ENCODE measurements at places on chromosomes 7 and 10.
A peak's percentile ranks its signal among the peaks of the same experiment; 100 is the strongest.

GRCh38 chr10:132110111-132110521 lies 44.4 kb downstream of the JAKMIP3 start:
- no peak for DNase-seq

DNA sequence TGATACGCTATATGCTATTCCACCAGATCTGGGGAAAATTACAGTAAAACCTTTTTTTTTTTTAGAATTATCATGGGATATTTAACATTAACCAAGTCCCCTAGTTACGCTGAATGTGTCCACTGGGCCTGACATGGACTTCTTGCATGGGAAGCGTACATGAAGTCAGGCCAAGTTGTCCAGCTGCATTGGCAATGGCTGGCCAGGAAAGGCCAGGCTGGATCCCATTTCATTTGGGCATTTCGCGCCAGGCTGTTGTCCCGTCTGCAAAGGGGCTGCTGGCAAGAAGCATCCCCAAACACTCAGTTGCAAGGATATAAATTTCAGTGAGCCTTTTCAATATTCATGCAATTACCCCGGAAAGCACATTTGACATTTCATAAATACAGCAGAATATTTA lies 933.3 kb downstream of the GRID1 start:
- no peak for DNase-seq

- DNase-seq = no peak
Observed at GRCh38 chr7:14858866-14859265, 43.7 kb downstream of the DGKB start.

DNA sequence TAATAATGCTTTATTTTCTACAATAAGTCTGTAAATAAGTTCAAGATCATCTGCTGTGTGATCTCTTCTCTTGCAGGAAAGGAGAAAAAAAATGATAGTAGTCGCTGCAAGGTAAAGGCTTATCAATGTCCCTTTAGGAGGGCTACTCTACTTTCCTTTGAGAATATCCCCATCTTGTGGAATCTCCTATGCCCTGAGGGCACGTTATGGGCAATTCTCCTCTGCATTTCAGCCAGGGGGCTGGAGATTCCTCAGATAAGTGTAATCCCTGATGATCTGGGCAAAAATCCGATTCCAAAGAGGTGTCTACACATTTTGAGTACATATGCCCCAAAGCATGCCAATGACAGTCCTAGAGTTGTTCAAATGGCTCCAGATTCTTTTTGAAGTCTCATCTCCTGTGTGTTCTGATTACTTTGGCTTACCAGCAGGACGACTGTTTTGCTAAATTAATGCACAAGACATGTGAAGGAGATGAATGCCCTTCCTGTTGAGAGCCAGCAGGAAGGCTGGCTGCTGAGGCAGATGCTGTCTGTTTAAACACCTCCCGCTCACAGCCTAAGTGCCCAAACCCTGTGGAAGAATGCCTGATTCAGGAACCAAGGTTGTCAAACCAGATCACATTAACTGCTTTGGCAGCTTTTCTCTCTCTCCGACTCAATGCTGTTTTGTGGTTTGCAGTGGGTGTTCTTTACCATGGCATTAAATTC lies 171.2 kb upstream of the COL1A2 start:
- DNase-seq = no peak

GRCh38 chr7:101677797-101678479 lies 48.8 kb upstream of the MYL10 start:
- DNase-seq = no peak

DNA sequence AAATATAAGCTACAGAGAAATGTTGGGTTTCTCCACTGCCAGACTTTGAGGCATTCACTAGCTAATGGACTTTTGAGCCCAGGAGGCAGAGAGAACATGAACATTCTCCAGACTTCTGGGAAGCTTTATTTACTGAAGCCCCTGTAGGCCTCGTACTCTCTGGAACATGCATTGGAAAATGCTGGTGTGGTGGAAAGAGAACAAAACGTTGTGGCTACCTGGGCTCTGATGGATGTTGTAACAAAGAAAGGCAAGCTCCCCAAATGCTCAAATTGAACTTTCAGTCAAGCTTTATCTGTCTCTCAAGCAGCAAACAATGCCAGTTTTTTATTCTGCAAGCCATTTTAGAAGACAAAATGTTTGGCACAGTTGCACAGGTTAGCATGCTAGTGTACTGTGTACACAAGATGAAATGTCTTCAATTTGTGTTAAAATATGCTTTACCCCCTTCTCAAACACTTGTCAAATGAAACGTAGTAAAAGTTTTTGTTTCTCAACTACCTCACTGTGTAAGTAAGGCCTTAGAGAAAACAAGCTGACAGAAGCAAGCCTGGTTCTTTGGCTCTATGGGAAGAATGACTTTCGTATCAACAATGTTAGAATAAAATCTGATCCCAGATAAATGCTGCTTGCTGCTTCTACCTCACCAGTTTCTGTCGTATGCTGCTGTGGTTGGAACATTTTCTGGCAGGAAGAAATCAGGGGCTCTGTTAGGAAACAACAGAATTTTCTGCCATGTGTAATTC lies 71.0 kb upstream of the CC2D2B start:
- DNase-seq = no peak

DNA sequence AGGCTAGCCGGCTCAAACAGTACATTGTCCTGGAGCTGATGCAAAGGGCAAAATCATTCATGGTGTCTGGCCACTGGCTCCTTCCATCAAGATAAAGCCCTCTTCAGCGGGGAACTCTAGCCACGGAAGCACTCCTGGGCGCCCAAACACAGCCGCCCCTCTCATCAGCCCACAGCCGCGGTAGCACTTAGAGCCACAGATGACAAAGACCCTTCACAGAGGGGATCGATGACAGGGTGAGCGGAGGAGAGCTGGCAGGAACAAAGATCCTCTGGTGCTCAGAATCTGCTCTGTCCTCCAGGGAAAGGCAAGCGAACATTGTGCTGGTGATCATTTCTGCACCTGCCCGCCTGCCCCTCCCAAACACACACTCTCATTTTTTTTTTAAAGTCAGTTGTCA lies 222.2 kb upstream of the NRP1 start:
- DNase-seq = no peak

GRCh38 chr10:71873582-71874211 lies 22.6 kb upstream of the PSAP start:
- DNase-seq = no peak

GRCh38 chr7:116177009-116177408 lies 33.3 kb upstream of the TES start:
- no peak for DNase-seq

GRCh38 chr7:81684514-81685269 lies 85.2 kb downstream of the HGF start:
- peak; percentile 57 for DNase-seq

- peak; percentile 1 for DNase-seq
Observed at GRCh38 chr10:131786756-131787605, 113.8 kb upstream of the PPP2R2D start.

GRCh38 chr10:32650246-32650655 lies 204.3 kb downstream of the CCDC7 start:
- no peak for DNase-seq

DNA sequence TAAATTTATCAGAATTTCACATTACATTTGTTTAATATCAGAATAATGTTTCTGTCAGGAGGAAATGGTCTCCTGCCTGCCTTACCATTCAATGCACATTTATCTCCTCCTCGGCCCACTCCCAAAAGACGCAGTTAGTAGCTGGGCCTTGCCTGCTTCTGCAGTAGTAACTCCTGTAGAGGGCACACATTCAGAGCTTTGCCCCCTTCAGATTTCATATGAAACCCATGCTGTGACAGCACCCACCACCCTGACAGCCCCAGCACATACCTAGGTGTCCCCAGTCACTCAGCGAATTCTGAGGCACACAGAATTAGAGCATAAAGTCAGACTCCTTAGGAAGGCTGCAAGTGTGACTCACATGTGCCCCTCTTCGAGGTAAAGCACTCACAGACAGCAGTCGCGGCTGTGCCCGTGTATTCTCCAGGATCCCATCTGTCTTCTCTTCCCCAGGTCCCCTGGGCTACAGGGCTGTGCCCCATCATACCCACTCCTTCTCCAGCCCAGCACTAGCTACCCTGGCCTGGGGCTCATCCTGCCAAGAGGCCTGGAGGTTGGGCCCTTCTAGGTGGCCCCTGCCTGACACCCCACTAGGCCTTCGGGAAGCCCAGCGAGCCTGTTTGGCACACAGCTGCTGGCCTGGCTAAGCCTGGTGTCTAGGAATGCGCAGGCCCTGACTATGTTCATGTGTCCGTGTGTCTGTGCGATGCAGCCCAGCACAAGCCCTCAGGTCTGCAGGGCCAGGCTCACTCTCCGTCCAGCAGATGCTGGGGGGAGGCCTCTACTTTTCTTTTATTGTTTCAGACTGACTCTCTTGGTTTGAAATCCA lies 4.7 kb upstream of the DEPP1 start:
- DNase-seq = no peak

GRCh38 chr7:107007007-107007891 lies 37.3 kb upstream of the PRKAR2B start:
- DNase-seq = no peak
